ENCODE measurements at places on chromosomes 6 and 20.

DNA sequence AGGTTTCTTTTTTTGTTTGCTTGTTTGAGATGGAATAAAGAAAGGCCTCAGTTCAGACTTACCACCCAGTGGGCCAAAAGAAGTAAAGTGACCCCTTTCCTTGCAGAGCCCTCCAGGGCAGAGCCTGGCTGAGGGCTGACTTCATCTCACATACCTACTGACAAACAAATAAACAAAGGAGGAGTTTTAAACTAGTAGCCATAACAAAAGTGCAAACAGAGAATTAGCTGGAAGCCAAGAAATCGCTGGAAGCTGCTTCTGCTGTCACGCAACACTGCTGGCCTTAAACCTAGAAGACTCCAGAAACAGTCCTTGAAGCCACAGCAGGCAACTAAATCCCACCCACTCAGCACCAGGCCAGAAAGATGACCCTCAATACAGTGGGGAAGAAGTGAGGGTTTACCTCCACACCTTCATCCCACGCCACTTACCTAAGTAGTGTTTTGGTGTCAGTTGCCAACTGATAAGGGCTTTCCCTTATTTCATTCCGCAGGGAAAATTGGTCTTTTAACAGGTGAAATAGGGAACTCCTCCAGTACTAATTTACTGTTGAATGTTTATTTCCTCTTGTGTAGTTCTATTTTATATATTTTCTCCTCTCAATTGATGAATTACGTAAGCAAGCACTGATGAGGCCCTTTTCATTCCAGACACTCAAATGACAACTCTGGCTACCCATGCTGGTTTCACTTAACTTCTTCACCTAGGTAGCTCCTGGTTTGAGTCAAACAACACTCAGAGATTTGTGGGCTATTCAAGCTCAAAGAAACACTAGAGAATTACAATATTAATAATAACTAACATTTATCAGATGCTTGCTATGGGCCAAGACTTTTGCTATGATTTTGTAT lies 46.2 kb downstream of the EDN1 start:
- no peak for DNase-seq

- no peak for DNase-seq
These were observed 39.4 kb downstream of the PPP1R3G start for GRCh38 chr6:5124526-5124925.

GRCh38 chr6:159085396-159085895 lies 40.7 kb upstream of the TAGAP start:
- DNase-seq = no peak

GRCh38 chr6:159119791-159120190 lies 49.4 kb upstream of the FNDC1 start:
- DNase-seq = no peak

DNA sequence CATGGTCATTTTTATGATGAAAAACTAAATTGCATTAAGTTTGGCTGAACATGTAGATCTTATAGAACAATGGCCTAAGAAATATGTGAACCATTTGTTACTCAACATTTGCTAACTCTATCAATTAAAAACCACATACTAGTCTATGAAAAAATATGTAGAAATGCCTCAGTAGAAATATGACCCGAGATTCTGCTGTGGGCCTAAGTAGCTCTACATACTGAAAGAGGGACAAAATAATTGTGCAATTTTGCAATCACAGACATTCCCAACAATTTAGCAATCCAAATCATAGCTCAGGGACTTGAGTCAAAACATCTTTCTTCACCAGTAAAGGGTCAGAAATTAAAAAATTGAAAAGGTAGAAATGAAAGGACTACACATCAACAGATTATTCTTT lies 619.0 kb downstream of the FRK start:
- DNase-seq = no peak

DNA sequence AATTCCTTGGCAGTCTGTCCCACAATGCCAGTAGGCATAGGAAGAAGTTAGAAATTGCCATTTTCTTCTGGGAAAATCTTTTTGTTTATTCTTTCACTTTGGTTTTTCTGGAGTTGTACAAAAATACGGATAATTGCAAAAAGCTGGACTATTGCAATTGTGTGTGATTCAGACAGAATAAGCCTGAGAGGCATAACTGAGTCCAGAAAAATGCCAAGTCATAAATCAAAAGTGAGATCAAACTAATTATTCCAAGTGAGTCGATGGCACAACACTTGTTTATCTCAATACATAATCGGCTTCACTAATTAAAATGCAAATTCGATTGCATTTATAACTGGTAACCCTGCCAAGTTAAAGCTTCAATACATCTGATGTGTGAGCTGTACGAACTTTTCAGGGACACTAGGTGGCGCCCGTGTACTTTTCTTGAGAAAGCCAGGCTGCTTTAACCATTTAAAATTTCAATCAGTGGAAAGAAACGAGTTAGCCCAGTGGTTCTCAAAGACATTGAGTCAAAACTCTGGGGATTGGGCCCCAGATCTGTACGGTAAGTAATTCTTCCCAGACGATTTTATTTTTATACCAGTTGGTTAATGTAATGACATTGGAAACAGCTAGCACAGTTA lies 102.6 kb downstream of the LAMP5 start:
- DNase-seq = peak; percentile 14

DNA sequence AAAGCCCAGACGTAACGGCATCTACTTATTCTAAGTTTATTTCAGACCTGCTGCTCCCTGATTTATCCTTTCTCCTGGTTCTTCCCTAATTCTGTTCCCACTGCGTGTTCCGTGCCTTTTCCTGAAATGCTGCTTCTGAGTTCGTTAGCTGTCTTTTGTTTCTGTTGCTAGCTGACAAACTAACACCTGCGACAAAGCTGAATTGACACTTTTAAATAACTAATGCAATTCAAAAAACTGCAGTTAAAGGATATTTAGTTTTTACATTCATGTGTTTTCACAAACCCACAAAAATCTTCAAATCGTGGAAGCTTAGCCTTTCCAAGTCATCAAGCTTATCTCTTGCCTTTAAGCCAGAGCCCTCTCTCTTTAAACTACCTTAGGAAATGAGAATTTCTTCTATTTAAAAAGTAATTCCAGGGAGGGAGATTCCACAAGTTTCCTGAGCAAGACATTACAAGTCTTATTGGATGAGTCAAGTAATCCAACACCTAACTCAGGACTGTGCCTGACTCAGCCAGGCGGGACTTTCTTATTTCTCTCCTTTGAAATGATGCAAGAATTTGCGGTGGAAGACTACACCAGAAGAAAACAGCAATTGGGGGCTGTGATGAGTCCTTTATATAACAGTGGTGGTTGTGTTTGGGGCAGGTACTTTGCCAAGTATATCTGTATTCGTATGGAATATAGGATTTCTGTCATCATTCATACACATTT lies 6.3 kb downstream of the ADTRP start:
- no peak for DNase-seq

- DNase-seq = no peak
These were observed 75.8 kb downstream of the SYCP2L start for GRCh38 chr6:10962673-10963072.

GRCh38 chr6:32088487-32089049 lies 20.6 kb downstream of the TNXB start:
- DNase-seq = no peak

GRCh38 chr6:106185615-106186014 lies 99.5 kb downstream of the PRDM1 start:
- DNase-seq = no peak

GRCh38 chr6:166097914-166098522 lies 69.6 kb downstream of the TBXT start:
- DNase-seq = no peak

GRCh38 chr6:112701201-112701600 lies 354.1 kb downstream of the RFPL4B start:
- no peak for DNase-seq

DNA sequence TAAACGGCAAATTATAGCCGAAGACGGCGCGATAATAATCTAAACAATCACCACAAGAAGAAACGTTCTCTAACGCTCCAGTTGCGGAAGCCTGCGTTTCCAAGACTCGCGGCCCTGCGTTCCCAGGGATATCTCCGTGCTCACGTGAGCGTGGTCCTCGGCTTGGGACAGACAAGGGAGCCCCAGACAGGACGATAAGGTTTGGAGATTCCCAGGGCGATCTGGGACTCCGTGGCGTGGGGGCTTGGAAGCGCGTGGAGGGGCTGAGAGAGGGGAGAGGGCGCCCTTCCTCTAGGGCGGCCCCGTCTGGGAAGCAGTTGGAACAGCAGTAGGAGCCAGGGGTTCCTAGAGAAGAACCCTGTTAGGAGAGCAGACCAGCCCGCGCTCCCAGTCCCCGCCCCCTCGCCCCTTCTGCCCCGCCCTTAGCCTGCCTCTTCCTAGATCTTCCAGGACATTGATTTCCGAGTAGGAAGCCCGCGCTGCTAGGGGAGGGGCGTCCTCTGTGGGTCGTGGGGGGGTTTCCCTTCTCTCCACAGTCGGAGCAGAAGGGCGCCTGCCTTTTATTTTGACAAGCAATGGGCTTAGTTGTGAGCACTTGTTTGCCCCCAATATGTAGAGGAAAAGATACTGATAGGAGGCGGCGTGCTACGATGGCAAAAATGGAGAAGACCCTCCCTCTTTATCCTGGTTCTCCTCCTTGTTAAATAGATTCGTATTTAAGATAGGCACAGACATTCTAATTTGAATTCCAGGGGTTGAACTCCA lies 10.6 kb downstream of the NRN1 start:
- no peak for DNase-seq

DNA sequence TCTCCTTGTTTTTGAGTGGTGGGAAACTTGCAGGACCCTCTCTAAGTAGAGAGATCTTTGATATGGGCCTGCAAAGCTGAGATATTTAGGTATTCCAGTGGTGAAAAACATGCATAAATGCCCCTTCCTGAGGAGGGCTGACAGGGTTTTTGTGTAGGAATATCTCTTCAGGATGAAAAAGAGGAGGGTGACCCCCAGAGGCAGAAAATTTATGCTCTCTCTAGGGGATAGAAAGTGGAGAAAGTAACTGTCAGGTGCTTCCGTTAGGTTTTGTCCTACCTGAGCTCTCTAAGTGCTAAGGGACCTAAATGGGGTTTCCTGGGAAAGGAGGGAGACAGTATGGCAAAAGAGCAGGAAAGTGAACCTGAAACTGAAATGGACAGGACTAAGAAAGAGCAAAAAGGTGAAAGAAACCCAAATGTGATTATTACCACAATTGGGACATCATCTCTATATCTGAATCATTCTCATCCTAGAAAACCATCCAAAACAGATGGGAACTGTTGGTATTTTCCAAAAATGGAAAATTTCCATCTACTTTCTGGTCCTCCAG lies 2.0 kb downstream of the COL19A1 start:
- DNase-seq = no peak

- no peak for DNase-seq
These were observed 43.5 kb downstream of the KIF6 start for GRCh38 chr6:39681674-39682121.

DNA sequence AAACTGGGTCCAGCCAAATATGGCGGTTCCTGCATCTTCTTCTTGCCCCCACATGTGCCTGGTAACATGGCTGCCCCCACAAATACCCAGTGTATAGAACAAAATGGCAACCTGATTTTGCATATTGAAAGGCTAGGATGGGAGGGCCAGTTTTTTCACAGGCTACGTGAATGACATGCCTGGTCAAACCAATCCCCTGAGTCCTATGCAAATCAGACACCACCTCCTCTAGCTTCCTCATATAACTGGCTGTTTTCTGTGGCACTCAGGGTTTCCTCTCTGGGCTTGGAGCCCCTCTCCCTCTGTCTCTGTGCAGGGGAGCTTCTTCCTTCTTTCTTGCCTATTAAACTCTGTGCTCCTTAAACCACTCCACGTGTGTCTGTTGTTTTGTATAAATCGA lies 372.1 kb downstream of the KIF16B start:
- DNase-seq = no peak

- peak; percentile 52 for DNase-seq
These were observed 26.4 kb upstream of the PTGIS start for GRCh38 chr20:49594143-49594930.

DNA sequence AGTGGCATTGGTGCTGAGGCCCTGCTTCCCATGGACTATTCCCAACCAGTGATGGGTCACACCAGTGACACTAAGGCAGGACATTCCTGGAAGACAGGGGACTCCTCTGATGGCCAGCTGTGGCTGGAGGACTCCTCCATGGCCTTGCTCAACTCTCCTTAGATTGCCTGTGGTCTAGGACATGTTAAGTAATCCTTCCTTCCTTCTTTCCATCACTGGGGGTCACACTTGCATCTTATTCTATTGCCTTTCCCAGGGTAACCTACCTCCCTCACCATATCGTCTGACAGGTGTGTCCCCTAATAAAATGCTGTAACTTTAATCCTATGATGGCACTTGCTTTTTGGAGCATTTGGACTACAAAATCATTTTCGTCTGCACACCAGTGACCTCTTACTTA lies 24.5 kb upstream of the HLA-A start:
- DNase-seq = no peak

DNA sequence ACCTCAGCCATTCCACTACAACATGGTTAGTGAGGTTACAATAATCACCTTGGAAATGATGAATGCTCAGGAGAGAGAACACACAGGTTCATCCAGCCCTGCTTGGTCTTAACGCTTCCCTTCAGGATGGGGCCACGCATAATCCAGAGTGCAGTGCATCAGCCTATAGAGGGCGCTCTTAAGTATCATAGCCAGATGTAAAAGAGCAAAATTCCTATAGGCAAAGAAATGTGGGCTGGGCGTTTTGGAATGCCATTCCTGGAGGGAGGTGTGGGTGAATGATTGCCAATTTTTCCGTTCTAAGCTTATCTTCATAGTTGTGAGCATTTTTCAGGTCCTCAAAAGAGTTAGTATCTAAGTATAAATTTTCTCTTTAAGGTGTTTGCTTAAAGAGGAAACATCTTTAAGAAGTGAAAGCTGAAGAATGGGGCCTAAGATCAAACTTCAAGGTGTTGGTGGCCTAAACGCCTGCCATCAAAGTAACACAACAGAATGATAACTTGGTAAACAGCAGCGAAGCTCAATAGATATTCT lies 1.8 kb downstream of the RIPOR2 start:
- no peak for DNase-seq

DNA sequence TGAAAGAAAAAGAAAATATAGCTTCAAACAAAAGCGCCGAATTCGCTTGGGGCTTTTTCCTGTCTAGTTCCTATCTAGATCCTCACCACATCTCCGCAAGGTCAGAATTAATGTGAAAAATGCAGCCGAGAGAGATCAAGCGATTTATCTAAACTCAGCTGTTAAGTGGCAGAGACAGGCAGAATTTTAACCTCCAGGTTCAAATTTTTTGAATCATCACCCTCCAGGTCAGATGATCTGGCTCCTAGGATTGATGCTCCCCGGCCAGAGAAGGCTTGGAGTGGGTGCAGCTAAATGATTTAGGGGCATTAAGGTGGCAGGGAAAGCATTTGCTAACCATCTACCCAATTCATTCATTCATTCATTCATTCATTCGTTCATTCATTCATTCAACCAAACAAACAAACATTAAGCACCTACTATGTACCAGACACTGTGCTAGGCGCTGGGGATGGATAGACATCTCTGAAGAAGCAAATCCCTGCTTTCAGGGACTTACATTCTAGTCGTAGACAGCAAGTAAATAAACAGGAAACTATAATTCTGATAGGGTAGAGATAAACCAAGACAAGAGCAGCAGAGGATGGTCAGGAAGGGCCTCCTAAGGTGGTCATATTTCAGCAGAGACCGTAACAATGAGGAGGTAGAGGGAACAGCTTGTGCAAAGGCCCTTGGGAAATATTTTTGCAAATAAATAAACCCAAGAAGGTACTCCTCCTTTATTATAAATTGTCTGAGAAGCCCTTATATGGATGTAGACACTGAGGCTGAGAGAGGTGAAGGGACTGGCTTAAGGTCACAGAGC lies 672 bp upstream of the UBE2V1 start:
- no peak for DNase-seq

All from activated CD8-positive, alpha-beta memory T cell treated with anti-CD3 and anti-CD28 coated beads for 4 hours (primary cell).